ENCODE measurements at places on chromosomes 11 and 22.

DNA sequence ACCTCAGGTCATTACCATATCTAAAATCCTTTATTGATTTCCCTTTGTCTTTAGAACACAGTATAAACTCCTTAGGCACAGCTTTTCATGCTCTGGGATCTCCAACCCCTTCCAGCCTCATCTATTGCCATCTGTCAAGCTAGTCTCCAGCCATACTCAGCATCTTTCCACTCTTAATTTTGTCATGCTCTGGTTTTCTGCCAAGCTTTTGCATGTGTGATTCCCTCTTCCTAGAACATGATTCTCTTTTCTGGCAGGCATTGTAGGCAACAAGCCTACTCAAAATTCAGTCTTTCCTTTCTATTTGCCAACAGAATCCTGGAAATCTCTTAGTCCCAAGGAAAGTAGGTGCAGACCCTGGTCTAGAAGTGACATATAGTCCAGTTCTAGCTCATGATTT lies 35.5 kb upstream of the SLC6A5 start:
- H3K27ac ChIP-seq: no peak overlapping the region
- no peak for DNase-seq
- no peaks in the 10 kb centered on the region for H3K4me1 ChIP-seq
- H3K4me3 ChIP-seq: no peak overlapping the region
- H3K36me3 ChIP-seq: no peaks in the 10 kb centered on the region
- H3K27me3 ChIP-seq: no peaks in the 10 kb centered on the region

- no peak overlapping the region for H3K27ac ChIP-seq
- H3K4me3 ChIP-seq: no peak overlapping the region
- no peaks in the 10 kb centered on the region for H3K36me3 ChIP-seq
- H3K4me1 ChIP-seq: no peaks in the 10 kb centered on the region
Measured at GRCh38 chr22:45640291-45640940, 31.2 kb upstream of the ATXN10 start.

DNA sequence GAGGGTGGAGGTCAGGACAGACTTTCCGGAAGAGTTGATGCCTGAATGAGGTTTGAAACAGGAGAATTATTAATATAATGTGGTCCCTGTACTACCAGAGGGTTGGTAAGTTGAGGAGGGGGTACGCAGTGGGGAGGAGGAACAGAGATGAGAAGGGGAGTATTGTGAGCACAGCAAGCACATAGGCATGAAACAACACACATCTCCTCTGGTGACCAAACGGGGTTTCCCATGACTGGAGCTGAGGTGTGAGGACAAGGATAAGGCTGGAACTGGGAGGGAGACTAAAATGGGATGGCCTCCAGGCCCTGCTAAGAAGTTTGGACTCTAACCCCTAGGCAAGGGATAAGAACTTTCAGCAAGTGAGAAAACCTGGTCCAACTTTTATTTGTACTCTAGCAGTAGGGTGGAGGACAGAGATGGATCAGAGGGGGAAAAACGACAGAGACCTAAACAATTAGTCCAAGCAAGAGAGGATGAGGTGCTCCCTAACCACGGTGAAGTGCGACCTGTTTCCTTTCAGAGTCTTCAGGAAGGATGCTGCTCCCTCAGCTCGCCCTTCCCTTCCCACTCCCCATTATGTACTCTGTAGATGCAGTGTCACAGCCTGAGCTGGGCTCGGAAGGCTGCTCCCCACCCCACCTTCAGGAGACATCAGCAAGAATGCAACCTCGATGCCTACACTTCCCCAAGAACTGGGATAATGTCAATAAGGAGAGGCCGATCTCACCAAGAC lies 59.2 kb downstream of the BTG4 start:
- DNase-seq: no peak
- no peak overlapping the region for H3K4me3 ChIP-seq
- H3K27ac ChIP-seq: no peak overlapping the region
- no peaks in the 10 kb centered on the region for H3K27me3 ChIP-seq
- no peaks in the 10 kb centered on the region for H3K36me3 ChIP-seq
- H3K4me1 ChIP-seq: no peaks in the 10 kb centered on the region

GRCh38 chr11:11057472-11057854 lies 199.6 kb upstream of the ZBED5 start:
- H3K4me3 ChIP-seq: no peak overlapping the region
- H3K4me1 ChIP-seq: no peaks in the 10 kb centered on the region
- no peaks in the 10 kb centered on the region for H3K27me3 ChIP-seq
- DNase-seq: no peak
- no peaks in the 10 kb centered on the region for H3K36me3 ChIP-seq
- H3K27ac ChIP-seq: no peak overlapping the region

DNA sequence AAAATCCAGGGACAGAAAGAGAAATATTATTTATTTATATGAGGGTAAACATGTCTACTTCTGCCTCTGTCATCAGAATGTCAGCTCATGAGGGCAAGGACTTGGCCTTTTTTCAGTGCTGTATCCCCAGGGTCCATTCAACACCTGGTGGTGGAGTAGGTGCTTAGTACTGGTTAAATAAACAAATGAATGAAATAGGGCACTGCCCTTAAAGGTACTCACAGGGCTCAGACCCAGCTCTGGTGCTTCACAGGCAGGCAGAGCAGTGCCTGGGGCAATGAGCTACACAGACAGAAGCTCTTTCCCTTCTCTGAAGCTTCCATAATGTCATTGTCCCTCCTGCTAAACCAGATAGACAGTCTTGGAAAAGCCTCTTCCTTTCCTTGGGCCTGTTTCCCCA lies 30.9 kb downstream of the P4HA3 start:
- no peak overlapping the region for H3K27ac ChIP-seq
- H3K36me3 ChIP-seq: no peaks in the 10 kb centered on the region
- H3K4me1 ChIP-seq: no peaks in the 10 kb centered on the region
- H3K4me3 ChIP-seq: no peak overlapping the region
- no peak for DNase-seq

DNA sequence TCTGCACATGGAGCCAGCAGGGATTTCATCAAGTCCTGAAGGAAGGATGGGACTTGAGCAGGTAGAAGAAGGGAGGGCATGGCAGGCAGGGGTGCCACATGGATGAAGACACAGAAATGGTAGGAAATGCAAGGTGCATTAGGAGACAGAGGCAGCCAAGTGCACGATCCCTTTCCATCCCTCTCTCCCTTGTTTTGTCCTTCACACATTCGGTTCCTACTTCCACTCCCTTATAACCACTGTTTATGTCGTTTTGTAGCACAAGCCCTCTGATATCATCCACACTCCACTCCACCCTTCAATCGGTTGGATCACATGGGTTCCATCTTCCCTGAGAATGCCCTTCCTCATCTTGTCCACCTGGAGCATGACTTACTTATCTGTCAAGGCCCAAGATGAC lies 35.2 kb downstream of the IFT27 start:
- no peak overlapping the region for H3K27ac ChIP-seq
- no peaks in the 10 kb centered on the region for H3K27me3 ChIP-seq
- DNase-seq: no peak

GRCh38 chr11:61091373-61092279 lies 10.7 kb upstream of the CD5 start:
- no peaks in the 10 kb centered on the region for H3K27me3 ChIP-seq
- no peak for DNase-seq
- no peak overlapping the region for H3K27ac ChIP-seq
- H3K36me3 ChIP-seq: no peaks in the 10 kb centered on the region
- no peak overlapping the region for H3K4me3 ChIP-seq

DNA sequence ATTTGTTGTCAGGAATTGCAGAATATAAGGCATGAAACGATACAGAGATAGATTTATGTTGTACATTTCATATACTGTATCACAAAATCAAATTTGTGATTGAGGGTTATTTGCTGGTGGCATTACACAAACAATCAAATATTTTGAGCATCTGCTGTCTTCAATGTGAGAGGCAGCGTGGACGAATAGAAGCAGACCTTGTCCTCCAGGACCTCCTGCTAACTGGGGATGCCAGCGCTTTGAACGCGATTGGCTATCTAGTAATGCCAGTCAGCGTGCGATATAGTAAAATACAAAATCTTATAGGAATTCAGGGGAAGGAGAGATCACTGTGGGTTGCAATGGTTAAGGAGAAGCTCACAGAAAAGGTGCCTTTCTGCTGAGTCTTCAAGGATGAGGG lies 631 bp upstream of the SNX19 start:
- H3K27me3 ChIP-seq: no peaks in the 10 kb centered on the region
- no peak for DNase-seq
- H3K36me3 ChIP-seq: peaks cover 3% of the 10 kb centered on the region
- H3K4me3 ChIP-seq: peak overlapping the region; percentile 21

DNA sequence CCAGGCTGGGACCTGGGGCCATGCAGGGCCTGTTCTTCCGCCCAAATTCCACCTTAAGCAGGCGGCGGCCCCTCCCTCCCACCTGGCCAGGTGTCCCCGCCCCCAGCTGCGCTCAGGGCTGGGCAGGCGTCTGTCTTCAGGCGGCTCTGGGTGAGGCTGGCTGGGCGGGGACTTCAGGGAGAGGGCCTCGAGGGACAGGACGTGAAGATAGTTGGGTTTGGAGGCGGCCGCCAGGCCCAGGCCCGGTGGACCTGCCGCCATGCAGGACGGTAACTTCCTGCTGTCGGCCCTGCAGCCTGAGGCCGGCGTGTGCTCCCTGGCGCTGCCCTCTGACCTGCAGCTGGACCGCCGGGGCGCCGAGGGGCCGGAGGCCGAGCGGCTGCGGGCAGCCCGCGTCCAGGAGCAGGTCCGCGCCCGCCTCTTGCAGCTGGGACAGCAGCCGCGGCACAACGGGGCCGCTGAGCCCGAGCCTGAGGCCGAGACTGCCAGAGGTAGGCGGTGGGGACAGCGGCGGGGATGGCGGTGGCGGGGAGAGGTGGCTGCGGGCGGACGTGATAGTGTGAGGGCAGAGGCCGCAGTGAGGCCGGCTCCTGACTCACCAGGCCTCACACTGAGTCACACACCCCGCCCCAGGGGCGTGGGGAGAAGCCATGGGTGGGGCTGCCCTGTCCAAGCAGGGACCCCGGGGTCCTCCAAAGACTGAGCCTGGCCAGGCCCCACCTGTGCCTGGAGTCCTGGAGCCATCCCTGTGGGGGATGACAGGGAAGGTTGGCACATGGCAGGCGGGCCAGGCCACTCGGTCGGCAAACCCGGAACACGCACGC lies at the start of gene PKP3:
PKP3 (plus strand) TSS at position 176 of the 824 bp plus-strand sequence; CDS start at position 260, 84 bp downstream.
- no peak for DNase-seq
- no peaks in the 10 kb centered on the region for H3K4me1 ChIP-seq
- H3K27me3 ChIP-seq: no peaks in the 10 kb centered on the region
- H3K27ac ChIP-seq: no peak within 1 kb of the TSS

GRCh38 chr11:60069450-60069849 lies 13.0 kb downstream of the MS4A3 start:
- H3K27me3 ChIP-seq: no peaks in the 10 kb centered on the region
- H3K4me3 ChIP-seq: no peak overlapping the region
- no peaks in the 10 kb centered on the region for H3K36me3 ChIP-seq
- DNase-seq: no peak

GRCh38 chr11:97498891-97499290 lies 1109.1 kb downstream of the JRKL start:
- no peaks in the 10 kb centered on the region for H3K4me1 ChIP-seq
- H3K36me3 ChIP-seq: no peaks in the 10 kb centered on the region
- H3K27ac ChIP-seq: no peak overlapping the region
- no peaks in the 10 kb centered on the region for H3K27me3 ChIP-seq
- no peak overlapping the region for H3K4me3 ChIP-seq

- no peak overlapping the region for H3K27ac ChIP-seq
- DNase-seq: no peak
- H3K4me3 ChIP-seq: no peak overlapping the region
- H3K36me3 ChIP-seq: no peaks in the 10 kb centered on the region
- no peaks in the 10 kb centered on the region for H3K27me3 ChIP-seq
Measured at GRCh38 chr11:22407921-22408320, 69.7 kb downstream of the SLC17A6 start.

DNA sequence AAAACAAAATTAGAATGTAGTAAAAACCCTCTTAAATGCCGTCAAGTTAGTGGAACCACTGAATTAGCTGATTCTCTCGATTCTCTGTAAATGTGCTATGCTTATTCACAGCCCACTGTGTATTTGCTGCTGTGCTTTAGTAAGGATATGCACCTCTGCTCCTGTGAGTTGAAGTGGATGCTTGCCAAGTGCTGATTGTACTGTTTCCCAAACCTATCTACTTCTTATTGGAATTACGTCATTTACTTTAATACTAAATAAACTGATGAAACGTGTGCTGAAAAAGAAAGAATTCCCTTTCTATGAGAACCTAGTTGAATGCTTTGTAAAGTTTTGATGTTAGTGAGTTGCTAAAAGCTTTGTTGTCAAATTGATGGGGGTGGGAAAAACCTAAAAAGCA lies 158.4 kb downstream of the LRRC4C start:
- H3K36me3 ChIP-seq: no peaks in the 10 kb centered on the region
- no peak overlapping the region for H3K4me3 ChIP-seq
- no peak for DNase-seq
- H3K27me3 ChIP-seq: no peaks in the 10 kb centered on the region

DNA sequence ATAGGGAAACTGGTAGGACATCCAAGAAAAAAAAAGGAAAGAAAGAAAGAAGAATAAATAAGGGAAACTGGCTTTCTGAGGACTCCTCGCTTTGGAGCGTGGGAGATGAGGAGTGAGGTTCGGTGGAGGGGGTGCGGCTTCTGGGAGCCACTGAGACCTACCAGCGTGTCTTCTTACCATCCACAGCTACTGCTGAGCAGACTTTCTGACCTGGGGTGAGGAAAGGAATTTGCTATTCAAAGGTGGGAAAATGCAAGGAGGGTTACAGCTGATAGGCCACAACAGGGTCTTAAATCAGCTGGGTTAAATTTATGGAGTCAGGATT lies 488 bp upstream of the SELENOM start:
- H3K27ac ChIP-seq: no peak overlapping the region
- H3K4me3 ChIP-seq: no peak overlapping the region
- H3K4me1 ChIP-seq: no peaks in the 10 kb centered on the region
- no peaks in the 10 kb centered on the region for H3K27me3 ChIP-seq
- DNase-seq: no peak
- no peaks in the 10 kb centered on the region for H3K36me3 ChIP-seq

GRCh38 chr11:123479048-123479837 lies 49.2 kb downstream of the GRAMD1B start:
- H3K4me1 ChIP-seq: no peaks in the 10 kb centered on the region
- H3K27ac ChIP-seq: no peak overlapping the region
- no peaks in the 10 kb centered on the region for H3K27me3 ChIP-seq
- no peak for DNase-seq
- no peaks in the 10 kb centered on the region for H3K36me3 ChIP-seq
- H3K4me3 ChIP-seq: no peak overlapping the region

GRCh38 chr11:131924457-131925201 lies 554.2 kb downstream of the NTM start:
- H3K4me1 ChIP-seq: no peaks in the 10 kb centered on the region
- no peaks in the 10 kb centered on the region for H3K36me3 ChIP-seq
- no peak overlapping the region for H3K4me3 ChIP-seq
- no peak for DNase-seq
- H3K27me3 ChIP-seq: no peaks in the 10 kb centered on the region
- no peak overlapping the region for H3K27ac ChIP-seq

- DNase-seq: no peak
- no peak overlapping the region for H3K27ac ChIP-seq
- no peaks in the 10 kb centered on the region for H3K4me1 ChIP-seq
- no peaks in the 10 kb centered on the region for H3K36me3 ChIP-seq
Measured at GRCh38 chr22:49153921-49154320, 673.8 kb downstream of the BRD1 start.

- peak overlapping the region; percentile 36 for H3K27ac ChIP-seq
- no peak for DNase-seq
- H3K4me1 ChIP-seq: no peaks in the 10 kb centered on the region
- H3K4me3 ChIP-seq: no peak overlapping the region
Measured at GRCh38 chr22:36304429-36304828, 51.5 kb downstream of the APOL1 start.

- no peaks in the 10 kb centered on the region for H3K4me1 ChIP-seq
- H3K36me3 ChIP-seq: no peaks in the 10 kb centered on the region
- DNase-seq: peak; percentile 38
- no peak overlapping the region for H3K4me3 ChIP-seq
- H3K27ac ChIP-seq: no peak overlapping the region
Measured at GRCh38 chr22:20867179-20868024, 8.6 kb downstream of the SNAP29 start.

All from aorta (tissue), 5 donors.